ENCODE measurements at places on chromosomes 3 and 15.
A peak's percentile ranks its signal among the peaks of the same experiment; 100 is the strongest.

DNA sequence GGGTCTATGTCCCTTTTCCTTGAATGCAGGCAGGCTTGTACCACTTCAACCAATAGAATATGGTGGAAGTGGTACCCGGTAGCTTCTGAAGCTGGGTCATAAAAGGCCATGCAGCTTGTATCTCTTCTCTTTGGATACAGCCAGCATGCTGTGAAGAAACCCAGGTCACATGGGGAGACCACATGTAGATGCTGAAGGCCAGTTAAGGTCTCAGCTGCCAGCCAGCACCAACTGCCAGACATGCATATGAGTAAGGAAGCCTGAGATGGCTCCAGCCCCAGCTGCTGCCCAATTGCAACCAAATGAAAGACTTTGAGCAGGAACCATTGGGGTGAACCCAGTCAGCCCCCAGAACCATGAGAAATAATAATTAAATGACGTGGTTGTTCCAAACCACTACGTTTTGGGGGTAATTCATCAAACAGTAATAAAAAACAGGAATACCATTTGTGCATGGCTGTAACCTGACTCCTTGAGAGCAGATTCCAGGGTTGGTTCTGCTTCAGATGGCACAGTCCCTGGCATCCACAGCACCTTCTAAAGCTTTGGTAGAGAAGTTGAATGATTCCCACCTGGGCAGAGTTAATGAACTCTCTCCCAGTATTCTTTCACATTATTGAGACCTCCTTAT lies 3.8 kb downstream of the RBP2 start:
- no peak for DNase-seq

DNA sequence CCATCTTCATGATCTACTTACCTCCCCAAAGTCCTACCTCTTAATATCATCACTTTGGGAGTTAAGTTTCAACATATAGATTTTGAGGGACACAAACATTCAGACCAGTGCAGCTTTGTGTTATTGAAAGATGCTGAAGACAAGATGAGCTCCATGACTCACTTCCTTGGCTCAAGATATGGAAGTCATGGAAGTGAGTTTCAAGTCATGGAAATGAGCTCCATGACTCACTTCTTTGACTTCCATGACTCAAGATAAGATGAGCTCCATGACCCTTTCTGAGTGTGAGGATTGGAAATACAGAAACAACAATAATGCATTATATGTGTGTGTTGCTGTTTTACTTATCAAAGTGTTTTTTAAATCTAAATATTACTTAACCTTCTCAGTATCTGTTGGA lies 170.2 kb upstream of the TPRG1 start:
- DNase-seq: no peak

- no peak for DNase-seq
These were observed 175.1 kb downstream of the VGLL3 start for GRCh38 chr3:86815880-86816279.

DNA sequence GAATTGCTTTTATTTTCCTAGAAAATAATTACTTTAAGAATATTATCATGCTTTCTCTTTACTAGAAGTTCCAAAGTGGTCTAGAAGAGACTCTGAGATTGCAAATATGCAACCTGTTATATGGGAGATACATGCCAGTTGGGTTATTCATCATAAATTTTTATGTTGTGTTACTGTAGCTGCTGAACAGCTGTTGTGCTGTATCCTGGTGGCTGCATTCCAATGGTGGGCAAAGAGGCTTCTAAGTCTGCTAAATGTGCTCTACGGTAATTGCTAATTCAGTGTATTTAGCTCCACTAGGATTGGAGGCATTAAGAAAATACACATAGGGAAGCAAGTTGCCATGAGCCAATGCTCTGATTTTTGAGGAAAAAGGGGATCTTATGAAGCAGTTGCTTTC lies 409.0 kb downstream of the TUSC7 start:
- no peak for DNase-seq

DNA sequence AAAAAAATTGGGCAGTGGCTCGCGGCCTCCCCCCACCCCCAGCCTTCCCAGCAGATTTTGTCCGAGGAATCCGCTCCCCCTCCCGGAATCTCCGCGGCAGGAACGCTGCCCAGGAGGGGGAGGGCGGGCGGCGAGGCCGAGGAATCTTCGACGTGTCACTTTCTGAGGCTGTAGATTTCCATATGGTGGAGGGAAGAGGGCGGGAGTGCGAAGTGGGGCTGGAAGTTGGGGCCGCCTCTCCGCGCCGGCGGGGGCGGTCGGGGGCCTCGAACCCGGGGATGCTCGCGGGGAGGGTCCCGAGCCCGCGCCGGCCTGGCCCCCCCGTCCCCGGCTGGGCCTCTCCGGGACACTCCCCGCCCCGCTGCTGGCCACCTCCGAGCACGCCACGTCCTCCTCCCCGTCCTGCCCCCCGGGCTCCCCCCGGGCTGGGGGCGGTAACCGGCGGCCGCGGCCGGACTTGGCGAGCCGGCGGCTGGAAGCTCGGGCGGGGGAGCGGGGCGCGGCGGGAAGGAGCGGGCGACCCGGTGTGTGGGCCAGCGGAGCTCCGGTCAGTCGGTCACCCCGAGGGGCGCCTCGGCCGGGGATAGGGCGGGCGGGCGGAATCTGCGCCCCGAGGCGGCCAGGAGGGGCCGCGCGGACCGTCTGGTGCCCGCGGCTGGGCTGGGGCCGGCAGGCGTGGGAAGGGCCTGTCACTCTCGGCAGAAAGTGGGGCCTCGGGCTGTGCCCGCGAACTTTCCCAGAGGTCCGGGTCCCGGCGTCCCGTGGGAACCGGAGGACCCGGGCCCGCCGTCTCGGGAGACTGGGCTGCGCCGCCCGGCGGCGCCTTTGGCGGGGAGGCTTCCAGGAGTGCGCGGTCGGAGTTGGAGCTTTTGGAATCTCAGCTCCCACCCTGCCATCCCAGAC lies 951 bp downstream of the FNDC3B start:
- DNase-seq: peak; percentile 37

DNA sequence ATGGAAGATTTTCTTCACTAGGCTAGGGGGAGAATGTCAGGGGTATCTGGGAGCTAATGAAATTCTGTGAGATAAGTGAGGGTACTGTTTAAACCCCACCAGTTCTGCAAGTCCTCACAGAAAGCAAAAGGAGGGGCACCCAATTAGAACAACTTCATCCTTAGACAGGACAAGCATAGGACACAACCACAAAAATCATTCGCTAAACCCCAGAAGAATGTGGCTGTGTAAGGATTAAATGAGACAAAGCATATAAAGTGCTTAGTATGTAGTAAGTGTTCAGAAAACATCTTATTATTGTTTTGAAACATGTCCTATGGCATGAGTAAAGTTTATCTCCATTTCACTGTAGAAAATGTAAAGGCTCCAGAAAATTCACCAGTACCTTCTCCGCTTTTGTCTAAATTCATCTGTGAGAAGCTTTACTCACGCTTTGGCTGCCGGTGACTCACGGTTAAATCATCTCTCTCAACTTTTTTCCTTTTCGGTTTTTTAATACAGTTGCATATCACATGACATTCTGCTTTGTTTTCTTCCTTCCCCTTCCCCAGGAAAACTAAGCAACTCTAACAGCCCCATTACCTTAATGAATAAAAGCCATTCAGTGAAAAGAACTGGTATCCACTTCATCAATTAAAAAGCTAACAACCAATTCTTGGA lies 1.7 kb downstream of the CLRN1 start:
- no peak for DNase-seq

DNA sequence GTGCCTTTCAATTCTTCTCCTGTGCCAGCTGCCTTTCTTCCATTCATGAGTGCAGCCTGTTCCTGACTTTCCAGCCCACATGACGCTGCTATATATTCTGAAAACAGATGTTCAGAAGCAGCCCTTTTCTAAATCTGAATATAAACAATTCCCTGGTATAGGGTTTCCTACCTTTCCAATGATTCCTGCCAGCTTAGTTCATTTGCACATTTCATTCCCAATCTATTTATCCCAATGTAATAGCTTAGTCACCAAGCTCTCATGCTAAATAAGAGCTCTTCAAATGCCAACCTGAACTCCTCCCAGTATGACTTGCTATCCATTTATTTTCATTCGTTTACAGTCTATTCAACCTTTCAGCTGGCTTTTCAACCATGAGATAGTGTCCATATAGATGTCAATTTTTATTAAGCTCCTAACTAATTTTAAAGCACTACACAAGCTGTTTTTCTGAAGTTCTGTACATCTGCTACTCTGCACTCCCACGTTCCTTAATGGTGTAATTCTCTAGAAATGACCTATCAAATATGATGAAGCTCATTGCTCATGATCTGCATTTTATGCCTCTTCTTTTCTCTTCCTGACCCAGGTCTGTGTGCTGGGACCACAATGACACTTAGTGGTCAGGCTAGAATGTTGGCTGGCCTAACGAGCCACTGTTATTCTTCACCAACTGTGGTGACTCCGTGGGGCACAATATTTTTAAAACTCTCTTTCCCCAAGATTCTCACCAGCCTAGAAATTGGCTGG lies 605.0 kb upstream of the TBL1XR1 start:
- no peak for DNase-seq

DNA sequence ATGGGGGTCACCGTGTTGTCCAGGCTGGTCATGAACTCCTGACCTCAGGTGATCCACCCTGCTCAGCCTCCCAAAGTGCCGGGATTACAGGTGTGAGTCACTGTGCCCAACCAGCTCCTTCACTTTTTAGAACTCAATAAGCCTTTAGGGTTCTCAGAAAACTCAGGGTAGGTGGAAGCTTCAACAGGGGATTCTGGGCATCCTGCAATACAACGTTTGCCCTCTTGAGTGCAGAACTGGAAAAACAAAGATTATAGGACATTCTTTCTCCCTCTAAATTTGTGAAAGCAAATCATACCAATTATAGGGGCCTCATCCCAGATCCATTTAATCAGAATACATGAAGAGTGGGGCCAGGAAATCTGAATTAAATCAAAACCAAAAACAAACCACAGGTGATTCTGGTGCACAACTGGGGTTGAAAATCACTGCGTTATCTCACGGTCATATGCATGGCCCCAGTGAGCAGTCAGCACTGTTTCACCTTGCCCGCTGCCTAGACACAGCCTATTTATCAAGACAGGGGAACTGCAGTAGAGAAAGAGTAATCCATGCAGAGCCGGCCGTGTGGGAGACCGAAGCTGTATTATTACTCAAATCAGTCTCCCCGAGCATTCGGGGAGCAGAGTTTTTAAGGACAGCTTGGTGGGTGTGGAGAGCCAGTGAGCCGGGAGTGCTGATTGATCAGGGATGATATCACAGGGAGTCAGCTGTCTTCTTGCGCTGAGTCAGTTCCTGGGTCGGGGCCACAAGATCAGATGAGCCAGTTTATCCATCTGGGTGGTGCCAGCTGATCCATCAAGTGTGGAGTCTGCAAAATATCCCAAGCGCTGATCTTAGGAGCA lies 58.4 kb downstream of the TMEM44 start:
- DNase-seq: no peak

DNA sequence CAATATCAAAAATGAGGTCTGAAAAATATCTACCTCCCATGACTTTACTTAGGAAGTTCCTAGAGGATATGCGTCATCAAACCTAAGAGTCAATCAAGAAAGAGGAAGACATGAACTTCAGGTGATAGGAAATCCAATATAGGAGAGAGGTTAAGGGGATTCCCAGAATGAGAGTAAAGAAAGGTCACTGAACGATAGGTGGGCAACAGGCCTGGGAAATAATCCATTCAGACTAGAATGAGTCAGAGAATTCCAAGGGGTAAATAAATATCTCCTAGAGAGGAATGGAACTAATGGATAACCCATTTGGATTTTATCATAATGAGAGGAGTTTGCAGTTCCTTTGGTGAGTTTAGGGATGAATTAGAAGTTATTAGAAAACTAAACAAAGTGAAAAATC lies 131.1 kb upstream of the NUDT16 start:
- no peak for DNase-seq

DNA sequence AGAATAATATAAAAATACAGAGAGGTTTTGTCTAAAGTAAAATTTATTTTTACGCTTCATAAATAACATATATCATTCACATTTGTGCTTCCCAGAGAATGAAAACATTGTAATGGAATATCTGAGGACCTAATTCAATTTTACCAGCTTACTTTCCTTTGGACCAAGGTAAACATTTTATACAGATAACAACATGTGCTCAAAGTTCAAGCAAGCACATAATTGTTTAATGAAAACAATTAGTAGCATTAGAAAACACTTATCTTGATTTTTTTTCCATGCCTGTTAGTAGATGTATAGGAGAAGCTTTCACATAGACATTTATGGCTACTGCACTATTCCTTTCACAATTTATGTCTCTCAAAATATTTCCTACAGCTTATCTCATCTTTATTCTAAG lies 400.0 kb downstream of the ZIC1 start:
- DNase-seq: no peak

DNA sequence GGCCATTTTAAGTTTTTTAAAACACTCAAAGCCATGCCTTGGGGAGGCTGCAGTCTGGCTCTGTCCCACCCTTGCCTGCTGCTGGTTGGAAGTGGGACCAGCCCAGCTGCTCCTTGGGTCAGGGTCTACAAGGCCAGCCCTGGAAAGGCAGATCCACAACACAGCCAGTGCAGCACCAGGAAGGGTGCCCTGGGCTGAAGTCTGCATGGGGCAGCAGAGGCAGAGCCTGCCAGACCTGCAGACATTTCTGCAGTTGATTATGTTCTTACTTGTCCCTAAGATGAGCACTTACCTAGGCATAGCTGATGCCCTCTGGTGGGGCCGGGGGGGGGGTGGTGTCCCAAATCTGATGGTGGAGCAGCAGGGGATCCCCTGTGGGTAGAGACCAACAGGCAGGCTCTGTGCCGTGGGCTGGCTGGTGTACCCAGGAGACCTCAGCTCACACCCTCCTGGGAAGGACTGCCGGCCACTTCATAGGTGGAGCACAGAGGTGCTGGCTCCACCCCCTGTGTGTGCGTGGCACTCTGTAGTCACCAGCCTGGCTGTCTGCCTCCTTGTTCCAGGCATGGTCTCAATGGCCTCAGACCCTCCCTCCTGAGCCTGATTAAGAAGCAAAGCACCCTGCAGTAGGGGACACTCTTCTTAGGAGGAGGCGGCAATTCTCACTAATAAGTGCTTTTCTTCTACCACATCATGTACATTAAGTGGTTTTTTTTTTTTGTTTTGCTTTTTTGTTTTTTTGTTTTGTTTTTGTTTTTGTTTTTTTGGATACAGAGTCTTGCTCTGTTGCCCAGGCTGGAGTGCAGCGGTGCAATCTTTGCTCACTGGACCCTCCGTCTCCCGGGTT lies 97.4 kb upstream of the KLF13 start:
- DNase-seq: no peak

GRCh38 chr3:133453383-133453782 lies 53.5 kb downstream of the BFSP2 start:
- no peak for DNase-seq

DNA sequence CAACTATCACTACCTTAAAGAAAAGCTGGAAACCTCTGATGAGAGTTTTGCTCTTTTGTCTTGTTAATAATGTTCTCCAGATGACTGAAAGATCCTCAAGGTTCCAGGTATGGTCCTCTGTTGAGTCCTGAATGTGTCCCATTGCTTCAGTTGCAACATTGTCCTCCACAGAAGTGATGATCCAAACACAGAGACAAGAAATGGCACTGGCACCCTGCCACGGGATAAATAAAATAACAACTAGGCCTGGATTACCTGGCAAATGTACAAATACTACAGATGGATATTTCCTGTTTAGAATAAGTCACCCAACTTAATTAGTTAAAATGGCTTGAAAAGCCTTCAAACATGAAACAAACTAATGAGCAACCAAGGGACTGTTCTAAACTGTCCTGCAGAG lies 58.3 kb downstream of the EIF3J start:
- DNase-seq: no peak
